ENCODE measurements at places on chromosomes 1 and 21.

- no peak for DNase-seq
Measured at GRCh38 chr1:114756009-114756892, 1.5 kb downstream of the CSDE1 start.

GRCh38 chr1:44481701-44482100 lies 76.6 kb downstream of the RNF220 start:
- DNase-seq: no peak

DNA sequence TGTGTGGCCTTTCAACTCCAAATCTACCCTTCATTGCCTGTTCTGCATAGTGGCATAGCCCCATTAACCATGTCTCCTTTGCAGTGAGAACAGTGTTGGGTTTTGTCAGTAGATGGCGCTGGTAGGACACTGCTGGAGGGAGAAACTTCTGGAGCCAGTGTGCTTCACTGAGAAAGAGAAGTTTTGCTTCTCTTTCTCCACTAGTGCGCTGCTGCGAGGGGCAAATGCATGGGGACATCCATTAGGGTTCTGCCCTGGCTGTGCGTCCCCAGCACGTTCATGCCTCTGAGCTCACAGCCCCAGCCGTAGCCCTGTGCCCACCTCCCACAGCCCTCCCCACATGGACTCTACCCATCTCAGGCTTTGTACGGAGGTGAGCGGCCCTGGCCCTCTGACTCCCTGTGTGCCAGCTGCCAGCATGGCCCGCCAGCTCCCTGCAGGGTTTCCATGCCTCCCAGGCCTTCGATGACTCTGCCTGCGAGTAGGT lies 53.1 kb downstream of the RIMS3 start:
- DNase-seq: peak; percentile 73

- peak; percentile 32 for DNase-seq
Measured at GRCh38 chr1:64171797-64172281, 31.6 kb upstream of the UBE2U start.

DNA sequence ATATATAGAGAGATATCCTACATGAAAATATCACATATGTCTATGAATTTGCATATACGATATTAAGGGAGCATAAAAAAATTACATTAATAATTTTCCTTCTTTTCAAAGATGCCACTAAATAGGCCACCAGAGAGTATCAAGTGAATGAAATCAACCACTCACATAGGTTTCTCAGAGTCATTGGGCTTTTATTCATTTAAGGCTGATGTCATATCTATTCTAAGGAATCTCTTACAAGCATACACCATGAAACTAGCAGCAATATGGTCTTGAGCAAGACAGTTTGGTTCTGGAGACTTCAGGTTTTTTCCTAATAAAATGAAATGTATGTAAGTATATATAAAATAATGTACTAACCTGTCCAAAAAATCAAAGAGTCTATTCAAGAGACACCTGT lies 420.4 kb downstream of the PLA2G4A start:
- DNase-seq: no peak

DNA sequence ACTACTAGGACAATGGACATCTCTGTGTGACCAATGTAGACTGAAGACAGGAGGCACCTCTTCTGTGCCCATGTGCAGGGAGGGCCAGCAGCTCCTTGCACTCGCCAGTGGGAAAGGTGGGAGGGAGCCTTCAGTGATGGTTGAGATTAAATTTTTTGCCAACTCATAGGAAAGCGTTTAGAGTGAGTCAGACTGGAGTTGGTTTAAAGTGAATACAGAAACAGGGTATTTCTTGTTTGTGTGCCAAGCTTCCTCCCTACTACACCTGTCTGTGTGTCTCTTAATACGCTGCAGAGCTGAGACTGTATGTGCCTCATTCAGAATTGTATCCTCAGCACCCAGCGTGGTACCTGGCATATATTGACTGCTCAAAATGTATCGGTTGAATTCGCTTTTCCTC lies 13.5 kb upstream of the COL16A1 start:
- DNase-seq: no peak

GRCh38 chr1:208170252-208170651 lies 73.9 kb downstream of the PLXNA2 start:
- no peak for DNase-seq

- no peak for DNase-seq
Measured at GRCh38 chr1:208239473-208240381, 4.5 kb downstream of the PLXNA2 start.

DNA sequence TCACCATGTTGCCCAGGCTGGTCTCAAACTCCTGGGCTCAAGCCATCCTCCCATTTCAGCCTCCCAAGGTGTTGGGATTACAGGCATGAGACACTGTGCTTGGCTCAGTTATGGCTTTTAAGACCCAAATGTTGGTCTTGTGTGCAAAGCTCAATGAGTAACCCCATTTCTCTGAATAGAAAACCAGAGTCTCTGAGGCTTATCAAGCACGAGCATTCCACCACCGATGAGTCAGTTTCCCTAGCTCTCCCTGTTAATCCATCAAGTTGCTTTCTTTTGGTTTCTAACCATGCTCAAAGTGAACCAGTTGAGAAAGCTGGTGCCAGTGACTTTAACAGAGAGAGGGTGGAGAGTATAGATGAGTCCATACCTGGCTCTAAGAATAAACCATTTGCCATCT lies 350.9 kb upstream of the ADGRL2 start:
- DNase-seq: no peak

DNA sequence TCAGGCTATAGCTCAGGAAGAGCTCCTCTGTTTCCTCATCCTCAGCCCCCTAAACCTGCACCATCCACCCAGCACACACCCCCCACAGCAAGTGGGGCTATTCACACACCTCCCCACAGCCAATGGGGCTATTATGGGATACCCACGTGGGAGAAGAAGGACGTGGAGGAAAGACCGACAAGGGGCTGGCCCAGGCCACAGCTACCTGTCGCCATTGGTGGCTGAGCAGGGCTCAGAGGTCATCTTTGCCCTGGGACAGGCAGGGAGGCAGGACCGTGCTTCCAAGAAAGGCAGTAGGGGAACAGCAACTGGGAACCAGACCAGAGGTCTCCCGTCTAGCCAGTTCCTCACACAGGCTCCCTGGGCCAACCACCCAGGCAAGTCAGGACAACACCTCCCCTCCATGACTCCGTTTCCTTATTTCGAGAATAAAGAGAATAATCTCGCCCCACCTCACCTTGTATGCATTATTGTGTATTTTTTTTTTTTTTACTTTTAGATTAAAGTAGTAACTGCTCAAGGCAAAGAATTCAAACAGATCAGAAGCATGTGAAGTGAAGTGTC lies 92.3 kb upstream of the TARDBP start:
- no peak for DNase-seq

DNA sequence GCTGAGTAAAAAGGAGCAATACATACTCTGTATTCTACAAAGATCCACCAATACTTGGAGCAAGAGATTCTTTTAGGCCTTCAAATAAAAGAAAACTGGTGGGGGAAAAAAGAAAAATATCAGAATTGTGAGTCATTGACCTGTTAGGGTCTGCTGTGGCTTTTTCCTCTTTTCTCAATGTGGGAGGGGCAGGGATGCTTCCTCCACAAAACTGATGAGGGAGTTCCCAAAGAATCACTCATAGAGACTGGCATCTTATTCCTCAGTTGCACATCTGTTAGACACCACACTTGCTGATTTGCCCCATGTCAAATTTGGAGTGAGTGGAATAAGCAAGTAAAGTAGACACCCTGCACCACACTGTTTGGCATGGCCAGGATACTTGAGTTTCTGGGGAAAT lies 16.6 kb downstream of the C1orf141 start:
- DNase-seq: no peak

DNA sequence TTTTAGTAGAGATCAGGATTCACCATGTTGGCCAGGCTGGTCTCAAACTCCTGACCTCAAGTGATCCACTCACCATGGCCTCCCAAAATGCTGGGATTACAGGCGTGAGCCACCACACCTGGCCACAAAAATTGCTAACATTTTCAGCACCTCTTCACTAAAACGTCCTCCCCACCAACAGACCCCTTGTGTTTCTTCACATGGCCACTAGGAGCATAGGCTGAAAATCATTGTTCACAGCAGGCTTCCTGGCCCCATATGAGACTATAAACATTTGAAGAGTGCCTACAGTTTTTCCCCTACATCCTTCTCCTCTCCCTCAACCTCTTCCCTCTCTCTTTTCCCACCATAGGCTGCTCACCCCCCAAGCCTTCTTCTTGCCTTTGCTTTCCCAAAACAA lies 28.0 kb upstream of the SFPQ start:
- DNase-seq: peak; percentile 51

DNA sequence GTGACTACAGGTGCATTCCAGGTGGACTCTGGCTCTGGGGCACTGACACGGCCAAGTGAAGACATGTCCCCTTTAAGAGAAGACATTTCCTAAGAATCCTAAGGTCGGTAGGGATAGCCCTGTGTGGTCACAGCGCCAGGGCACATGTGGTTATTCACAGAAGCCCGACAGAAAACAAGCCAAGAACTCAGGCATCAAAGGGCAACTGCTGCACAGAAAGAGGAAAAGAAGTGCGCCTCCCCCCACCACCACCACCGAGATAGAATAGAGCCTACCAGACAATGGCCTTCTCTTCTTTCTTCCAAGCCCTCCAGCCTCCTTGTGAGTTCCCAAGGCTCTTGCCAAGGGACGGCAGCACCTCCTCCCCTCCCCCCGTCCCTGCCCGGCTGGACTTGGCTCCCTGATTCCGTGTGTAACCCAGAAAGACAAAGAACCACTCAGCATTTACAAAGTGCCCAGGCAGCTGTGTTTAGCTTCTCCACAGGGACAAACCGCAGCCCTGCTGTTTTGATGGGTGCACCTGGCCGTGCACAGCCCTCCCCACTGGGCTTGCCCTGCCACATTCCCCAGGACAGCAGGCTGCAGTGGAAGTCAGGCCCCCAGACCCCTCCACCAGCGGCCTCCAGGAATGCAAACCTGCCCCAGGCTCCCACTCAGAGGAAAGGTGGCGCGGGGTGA lies 30.2 kb downstream of the TMPRSS2 start:
- peak; percentile 27 for DNase-seq

DNA sequence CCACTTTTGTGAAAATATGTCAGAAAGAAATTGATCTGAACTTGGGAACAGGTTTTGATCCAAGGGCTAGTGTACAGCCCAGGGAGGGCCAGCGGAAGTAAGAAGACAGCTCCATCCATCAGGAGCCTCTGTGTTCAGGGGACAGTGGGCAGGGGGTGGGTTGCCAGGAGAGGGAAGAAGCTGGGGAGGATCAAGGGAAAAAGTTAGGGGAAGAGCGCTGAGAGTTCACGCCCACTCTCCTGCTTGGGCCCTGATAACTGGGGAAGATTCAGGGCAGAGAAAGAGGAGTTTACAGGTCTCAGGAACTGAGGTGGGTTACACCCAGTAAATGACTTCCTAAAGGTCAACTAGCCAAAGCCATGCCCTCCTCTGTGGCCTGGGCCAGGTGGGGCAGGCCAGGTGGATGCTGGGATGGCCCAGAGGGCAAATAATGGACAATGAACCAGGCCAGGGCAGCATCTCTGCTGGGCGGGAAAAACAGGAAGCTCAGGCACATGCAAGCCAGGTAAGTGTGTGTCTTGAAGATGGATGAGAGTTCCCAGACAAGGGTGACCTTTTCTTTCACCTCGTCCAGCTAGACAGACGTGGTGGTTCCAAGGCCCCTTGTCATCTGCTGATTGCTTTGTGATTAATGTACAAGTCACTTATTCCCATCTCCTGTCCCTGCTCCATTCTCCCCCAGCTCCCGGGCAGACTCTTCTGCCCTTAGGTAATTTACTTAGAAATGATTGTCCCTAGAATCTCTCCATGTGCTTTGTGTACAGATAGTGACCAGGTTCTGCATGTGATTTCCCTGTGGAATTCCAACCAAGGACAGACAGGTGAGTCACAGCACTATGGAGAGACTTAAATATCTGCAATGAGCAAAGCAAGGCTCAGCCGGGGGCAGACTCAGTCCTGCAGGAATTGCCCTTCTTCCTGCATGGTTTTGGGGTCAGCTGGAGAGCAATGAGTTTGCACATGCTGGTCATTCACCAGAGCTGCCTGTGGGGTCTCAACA lies 57.0 kb downstream of the MDM4 start:
- DNase-seq: no peak

- no peak for DNase-seq
Measured at GRCh38 chr1:89822999-89823628, 2.3 kb downstream of the LRRC8D start.

- DNase-seq: no peak
Measured at GRCh38 chr1:235637756-235638534, 11.6 kb downstream of the GNG4 start.

- DNase-seq: no peak
Measured at GRCh38 chr1:241713316-241713715, 61.2 kb downstream of the WDR64 start.

DNA sequence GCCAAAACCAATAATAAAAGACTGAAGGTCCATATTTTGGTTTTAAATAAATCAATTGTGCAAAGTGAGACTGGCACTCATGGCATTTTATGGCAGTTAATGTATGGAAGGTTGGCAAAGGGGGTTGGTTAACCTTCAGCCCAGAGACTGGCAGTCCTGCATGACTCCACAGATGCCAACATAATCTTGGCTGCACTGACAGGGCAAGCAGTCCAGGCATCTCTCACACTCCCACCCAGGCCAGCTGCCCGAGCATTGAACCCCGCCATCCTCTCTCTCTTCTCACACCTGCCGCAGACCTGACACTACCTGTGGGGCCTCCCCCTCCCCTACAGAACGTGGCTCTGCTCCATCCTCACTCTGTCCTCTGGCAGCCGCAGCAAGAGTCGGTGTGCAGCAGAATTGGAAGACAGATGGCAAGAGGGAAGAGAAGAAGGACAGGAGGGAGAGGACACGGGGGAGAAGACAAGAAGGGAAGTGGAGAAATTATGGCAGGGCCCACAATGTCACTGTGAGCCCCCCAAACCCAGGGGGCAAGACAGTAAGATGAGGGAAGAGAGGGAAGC lies 43.7 kb downstream of the ITPKB start:
- DNase-seq: no peak

DNA sequence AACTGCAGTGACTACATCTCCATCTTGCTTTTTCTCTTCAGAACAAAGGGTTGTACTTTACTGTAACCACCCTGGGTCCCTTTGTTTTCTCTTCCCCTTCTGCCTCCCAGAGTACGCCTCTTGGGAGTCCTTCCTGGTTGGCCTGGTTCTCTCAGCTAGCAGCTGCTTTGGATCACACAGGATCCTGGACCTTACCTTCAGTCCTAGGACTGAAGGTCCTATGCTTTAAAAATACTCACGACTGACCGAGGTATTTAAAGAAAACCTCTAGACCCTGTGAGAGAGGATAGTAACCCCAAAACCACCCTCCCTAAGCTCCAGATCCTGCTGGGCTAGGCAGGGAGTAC lies 4.8 kb downstream of the TRIM45 start:
- DNase-seq: no peak

DNA sequence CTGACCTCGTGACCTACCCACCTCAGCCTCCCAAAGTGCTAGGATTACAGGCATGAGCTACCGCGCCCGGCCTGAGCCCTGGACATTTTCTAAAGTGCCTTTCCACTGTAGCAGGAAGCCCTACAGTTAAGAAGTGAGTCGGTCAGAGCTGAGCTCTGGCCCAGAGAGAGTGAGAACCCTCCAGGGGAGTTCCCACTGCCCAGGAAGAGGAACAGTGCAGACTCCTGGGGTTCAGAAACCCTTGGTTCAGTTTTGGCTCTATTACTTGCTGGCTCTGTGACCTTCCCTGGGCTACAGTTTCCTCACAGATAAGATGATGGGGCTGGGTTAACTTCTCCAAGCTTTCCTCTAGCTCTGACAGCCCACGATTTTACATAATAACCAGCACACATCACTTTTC lies 20.9 kb downstream of the SLC9A1 start:
- DNase-seq: no peak

- no peak for DNase-seq
Measured at GRCh38 chr1:50701706-50702317, 258.3 kb downstream of the FAF1 start.
